Esophagus squamous epithelium (tissue), 5 donors: ENCODE measurements at places on chromosomes 7 and 10.

DNA sequence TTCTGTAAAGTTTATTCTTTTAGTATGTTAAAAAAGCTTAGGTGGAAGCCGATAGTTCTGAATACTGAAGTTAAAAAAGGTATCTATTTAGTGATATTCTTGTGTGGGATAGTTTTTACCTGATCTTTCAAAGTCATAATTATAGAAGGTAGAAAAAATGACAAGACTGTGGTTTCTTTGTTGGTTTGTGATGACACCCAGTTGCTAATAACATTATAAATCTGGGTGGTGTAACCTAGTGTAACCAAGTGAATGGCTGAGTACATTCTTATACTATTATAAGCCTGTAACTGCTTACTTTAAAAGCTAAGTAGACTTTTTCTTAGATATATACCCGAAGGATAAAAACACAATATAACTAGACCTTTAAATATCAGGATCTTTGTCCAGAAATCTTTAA is 2.3 kb downstream of the CDK13 start:
- no peak for DNase-seq

- DNase-seq, result no peak
Observed at GRCh38 chr7:141562543-141562942, 11.3 kb downstream of the AGK start.

DNA sequence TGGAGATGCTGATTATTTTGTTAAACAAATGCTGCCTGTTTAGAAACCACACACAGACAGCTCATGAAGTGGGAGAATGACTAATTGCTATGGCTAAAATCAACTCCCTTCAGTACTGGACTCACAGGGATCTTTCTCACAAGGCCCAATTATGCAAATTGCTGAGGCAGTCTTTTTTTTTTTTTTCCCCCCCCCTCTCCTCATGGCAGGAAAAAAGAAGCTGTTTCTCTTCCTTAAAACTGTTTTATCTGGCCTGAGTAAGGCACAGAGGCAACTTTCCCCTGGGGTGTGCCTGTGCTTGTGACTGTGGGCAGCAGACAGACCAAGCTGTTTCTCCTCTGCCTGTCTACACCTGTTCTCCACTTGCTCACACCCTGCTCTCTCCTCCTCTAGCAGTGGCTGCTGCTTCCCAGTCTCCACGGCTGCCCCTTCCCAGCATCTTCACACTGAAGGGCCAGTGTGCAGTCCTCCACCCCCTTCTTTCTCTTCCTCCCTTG is 65.4 kb upstream of the STEAP1B start:
- DNase-seq, result no peak

- DNase-seq, result no peak
Observed at GRCh38 chr7:133331861-133332260, 79.0 kb downstream of the EXOC4 start.

DNA sequence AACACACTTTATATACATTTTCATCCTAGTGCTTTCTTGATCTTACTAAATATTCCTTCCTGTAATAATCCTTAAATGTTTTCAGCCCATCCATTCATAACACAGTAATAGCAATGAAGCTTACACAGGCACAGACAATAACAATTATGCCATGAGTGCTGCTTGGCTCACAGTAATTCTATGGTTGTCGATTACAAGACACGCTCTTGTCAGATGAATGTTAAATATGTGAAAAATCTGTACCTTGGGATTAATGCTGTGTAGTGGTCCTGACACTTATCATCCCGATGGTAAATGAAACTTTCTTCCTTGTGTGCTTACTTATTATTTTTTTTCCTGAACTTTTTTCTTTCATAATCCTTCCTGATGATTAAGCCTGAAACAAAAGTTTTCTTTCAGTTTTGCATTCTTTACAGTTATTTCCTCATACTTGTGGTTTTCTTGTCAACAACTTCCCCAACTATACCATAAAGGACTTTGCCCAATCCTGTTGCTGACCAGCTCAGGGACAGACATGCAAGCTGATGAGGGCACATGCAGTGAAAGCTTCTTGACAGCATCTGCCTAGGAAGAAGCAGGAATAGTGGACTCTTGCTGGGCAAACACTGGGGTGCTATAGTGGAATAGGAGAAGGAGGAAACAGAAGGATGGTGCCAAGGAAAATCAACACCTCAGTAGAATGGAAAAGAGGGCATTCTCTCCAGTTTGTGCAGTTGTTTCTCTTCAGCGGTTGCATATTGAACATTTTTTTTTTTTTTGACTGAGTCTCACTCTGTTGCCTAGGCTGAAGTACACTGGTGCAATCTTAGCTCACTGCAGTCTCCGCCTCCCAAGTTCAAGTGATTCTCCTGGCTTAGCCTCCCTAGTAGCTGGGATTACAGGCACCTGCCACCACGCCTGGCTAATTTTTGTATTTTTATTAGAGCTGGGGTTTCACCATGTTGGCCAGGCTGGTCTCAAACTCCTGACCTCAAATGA is 6.7 kb upstream of the MGAM2 start:
- no peak for DNase-seq
